GM10248 (cell line): ENCODE measurements at places on chromosomes 16 and 17.

DNA sequence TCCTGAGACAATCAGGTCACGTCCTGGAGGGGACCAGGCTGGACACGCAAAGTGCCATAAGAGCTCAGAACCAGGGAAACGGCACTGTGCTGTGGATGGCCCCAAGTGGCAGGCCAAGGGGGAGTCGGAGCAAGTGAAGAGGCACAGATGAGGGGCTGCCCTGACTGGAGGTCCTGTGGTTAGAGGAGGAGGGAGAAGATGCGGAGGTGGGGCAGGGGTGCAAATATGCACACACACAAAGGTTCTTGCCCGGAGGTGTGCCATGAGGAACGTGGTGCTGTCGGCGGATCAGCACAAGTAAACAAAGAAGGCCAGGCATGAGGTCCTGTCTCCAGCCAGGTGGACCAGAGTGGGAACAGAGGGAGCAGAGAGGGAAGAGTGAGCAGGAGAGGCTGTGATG lies 23.5 kb downstream of the VAC14 start:
- DNase-seq: no peak

- DNase-seq: no peak
Observed at GRCh38 chr16:89344458-89344834, 126.9 kb downstream of the ZNF778 start.

DNA sequence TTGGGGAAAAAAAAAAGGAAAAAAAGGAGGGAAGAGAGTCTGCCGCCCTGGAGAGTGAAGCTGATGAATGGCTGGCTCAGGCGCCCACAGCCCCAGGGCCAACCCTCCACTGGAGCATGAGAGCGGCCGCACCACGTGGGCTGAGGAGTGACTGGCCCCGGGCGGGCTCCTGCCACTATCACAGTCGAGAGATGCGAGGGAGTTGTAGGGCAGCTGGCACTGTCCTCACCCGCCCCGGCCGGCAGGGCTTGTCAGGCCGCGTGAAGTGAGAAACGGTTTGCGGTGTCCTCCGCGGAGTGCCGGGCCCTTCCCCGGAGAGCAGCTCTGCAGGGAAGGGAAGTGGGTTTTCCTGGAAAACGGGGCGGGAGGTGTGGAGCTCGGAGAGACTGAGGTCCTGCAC lies 45.9 kb downstream of the JPH3 start:
- DNase-seq: no peak

GRCh38 chr17:67502151-67502550 lies 125.1 kb downstream of the PITPNC1 start:
- DNase-seq: no peak

DNA sequence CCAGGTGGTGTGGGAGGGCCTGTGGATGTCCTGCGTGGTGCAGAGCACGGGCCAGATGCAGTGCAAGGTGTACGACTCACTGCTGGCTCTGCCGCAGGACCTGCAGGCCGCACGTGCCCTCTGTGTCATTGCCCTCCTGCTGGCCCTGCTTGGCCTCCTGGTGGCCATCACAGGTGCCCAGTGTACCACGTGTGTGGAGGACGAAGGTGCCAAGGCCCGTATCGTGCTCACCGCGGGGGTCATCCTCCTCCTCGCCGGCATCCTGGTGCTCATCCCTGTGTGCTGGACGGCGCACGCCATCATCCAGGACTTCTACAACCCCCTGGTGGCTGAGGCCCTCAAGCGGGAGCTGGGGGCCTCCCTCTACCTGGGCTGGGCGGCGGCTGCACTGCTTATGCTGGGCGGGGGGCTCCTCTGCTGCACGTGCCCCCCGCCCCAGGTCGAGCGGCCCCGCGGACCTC lies 798 bp downstream of the CLDN9 start:
- no peak for DNase-seq

- DNase-seq: no peak
Observed at GRCh38 chr17:58388302-58389190, 28.8 kb downstream of the RNF43 start.

DNA sequence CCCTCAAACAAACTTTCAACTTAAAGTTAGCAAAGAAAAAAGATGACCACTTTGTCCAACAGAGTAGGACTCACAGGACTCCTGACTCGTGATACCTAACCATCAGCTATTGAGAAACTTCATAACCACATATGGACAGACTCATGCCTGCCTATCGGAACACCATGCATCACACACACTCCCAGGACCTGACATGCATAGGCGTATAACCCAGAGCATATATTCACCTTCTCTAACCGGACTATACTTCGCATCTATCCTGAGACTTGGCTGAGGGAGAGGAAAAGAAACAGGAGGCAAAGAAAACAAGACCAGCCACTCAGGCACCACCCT lies 2.2 kb downstream of the PIP4K2B start:
- no peak for DNase-seq
